Posterior cingulate gyrus (tissue), 11 donors: ENCODE measurements at places on chromosomes 7 and 10.

DNA sequence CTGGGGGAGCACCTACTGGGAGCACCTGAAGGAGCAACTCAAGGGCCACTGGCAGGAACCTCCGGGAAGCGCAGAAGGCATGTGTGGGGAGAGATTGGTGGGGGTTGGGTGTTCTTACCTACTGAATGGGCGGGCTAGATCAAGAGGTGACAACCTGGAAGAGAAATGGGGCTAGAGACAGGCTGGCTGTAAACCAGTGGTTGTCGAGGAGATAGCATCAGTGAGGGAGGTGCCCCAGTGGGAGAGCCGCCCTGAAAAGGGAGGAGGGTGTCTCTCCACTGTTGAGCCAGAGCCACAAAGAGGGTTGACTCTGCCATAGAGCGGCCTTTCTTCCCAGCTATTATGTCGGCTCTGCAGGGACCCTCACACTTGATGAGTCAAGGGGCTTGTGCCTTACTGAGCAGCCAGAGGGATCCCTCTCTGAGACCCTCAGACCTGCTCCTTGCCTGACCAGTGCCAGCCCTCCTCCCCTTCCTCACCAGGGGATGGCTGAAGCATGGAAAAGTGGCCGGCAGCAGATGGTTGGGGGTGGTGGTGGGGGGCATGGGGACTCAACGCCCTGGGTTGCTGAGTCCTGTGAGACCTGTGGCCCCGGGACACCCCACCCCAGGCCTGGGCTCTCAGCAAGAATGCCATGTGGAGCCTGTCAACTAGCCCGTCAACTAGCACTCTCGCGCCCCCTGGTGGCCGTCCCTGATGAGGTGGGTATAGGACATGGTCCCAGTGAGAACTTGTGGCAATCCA is 36.4 kb upstream of the PURB start:
- peak; percentile 92 for DNase-seq

DNA sequence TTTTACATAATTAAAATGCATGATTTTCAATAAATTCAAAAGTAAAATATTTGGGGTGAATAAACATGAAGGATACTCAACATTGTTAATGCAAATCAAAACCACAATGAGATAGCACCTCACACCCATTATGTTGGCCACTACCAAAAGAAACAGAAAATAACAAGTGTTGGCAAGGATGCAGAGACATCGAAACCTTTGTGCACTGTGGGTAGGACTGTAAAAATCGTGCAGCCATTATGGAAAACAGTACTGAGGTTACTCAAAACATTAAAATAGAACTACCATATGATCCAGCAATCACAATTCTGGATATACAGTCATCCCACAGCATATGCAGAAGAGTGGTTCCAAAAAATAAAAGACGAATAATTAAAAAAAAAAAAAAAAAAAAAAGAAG is 13.1 kb downstream of the EZH2 start:
- DNase-seq: no peak

- no peak for DNase-seq
These were observed 241.6 kb upstream of the TCF7L2 start for GRCh38 chr10:112708461-112708860.

DNA sequence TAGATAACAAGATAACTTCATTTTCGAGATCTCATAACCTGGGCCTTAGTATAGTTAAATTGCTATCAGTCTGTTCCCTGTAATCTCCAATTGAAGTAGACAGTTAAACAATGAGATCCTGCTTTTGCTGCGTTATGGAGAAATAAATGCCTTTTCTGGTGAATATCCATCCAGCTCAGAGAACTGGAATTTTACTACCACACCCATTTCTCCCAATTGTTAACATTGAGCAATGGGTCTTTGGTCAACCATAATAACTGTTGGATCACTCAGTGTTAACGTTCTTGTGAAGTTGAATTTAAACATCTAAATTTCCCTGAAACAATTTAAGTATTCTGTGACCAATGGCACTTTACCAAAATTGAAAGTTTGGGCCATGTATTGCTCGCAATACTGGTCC is 3.0 kb downstream of the CALU start:
- DNase-seq: no peak

GRCh38 chr7:21104124-21104500 is 317.4 kb upstream of the SP8 start:
- no peak for DNase-seq

- no peak for DNase-seq
These were observed 11.6 kb downstream of the GRID1 start for GRCh38 chr10:86354761-86355540.

- peak; percentile 70 for DNase-seq
These were observed 14.7 kb downstream of the FAM241B start for GRCh38 chr10:69644658-69645295.

GRCh38 chr10:5930272-5930671 is 40.2 kb downstream of the FBH1 start:
- DNase-seq: no peak

GRCh38 chr10:100978901-100979195 is 8.4 kb downstream of the MRPL43 start:
- DNase-seq: no peak

GRCh38 chr10:13201132-13201531 is 33.0 kb downstream of the UCMA start:
- no peak for DNase-seq

DNA sequence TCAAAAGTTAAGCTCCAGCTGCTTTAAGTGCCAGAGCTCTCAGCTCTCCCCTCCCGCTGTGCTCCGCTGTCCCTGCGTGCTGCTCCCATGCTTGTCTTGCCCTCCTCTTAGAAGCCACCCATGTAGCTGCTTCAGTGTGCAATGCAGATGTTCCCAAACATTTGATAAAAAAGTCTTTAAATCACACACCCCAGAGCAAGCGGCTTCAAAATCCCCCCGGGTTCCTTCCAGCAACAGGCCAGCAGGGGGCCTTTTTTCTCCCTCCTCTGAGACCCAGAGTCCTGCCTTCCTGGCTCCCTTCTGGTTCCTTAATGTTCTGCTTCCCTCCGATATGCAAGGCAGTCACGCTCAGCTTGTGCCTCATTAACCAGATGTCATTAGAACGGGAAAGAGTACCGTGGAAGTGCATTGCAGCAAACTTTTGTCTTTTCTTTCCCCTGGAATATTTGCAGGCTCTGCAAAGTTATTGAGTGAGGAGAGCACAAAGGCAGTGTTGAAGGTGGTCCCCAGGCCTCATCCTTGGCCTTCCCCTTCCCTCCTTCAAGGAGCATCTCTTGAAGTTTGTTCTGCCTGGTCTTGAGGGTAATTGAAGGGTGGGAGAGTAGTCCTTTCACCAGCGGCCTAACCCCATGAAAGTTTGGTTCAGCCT is 25.5 kb downstream of the LDB3 start:
- peak; percentile 54 for DNase-seq

DNA sequence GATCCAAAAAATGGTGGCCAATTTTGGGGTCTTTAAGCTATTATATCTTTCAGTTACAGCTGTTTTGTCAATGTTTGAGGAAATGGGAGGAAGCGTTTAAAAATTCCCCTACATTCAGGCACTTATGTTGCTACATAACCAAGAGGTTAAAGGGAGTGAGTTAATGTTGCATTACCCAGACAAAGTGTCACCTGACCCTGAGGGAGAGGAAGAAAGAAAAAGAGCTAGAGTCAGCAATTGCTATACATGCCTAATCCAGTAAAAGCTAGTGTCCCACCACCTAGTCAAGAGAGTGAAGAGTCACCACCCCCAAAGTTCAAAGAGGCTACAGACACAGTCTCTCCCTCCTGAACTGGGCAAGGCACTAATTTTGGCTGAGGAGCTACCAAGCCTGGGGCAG is 69.5 kb upstream of the ZNF92 start:
- DNase-seq: no peak

GRCh38 chr10:77819210-77820112 is 107.1 kb downstream of the DLG5 start:
- no peak for DNase-seq

DNA sequence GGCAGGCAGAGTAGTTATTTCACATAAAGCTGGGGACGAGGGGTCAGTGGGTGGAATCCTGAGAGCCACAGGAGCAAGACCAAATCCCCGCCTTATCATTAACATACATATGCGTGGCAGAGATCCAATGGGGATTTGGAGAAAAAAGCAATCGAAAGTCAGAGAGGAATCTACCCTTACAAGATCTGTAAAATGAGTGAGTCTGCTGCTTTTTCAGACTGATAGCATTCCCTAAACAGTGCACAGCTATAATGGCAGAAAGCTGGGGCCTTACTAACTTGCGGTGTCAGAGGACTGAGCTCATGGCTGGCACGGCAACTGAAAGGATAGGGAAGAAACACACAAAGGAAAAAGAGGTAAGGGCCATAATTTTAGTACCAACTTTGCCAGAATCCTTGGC is 25.0 kb downstream of the GPR22 start:
- DNase-seq: no peak

GRCh38 chr10:75226656-75227055 is 9.1 kb downstream of the COMTD1 start:
- DNase-seq: no peak

DNA sequence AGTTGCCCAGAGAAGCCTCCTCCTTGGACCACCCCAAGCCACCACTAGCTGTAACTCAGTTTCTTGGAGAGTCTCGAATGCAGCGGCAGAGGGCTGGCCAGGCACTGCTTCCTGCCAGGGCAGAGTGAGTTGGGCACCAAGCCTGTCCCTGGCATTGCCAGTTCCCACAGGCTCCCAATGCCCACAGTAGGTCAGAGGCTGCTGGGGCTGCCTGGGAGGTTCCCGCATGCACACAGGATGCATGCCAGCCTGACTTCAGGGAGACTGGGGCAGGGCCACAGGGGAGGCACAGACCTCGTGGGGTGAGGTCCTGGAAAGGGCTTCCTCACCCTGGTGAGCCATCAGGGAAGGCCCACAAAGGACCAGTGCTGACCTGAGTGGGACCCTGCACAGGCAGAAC is 152.8 kb downstream of the ZNF248 start:
- no peak for DNase-seq

DNA sequence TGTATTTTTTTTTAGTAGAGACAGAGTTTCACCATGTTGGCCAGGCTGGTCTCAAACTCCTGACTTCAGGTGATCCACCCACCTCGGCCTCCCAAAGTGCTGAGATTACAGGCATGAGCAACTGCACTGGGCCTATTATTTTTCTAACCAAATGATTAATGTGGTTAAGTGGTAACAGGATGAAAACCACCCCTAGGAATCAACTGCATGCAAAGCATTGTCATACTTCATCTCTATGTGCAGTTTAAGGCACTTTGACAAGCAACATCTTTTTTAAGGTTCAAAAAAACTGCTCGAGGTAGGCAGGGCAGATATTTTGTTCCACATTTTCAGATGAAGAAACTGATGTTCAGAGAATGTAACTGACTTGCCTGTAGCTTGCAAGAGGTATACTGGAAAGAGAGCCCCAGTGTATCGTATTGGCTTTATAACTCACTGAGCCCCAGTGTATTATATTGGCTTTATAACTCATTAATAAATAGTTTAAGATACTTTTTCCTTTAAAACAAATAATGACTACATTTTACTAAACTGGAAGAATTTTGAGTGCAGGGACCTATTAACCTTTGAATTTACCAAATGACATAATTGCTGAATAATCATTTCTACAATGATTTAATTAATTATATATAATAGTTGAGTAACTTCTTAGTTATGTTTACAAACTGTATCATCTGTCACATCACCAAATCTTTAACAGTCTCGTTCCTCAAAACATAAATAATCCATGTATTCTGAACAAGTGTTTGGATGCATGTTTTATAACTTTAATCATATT is 38.1 kb downstream of the RTKN2 start:
- no peak for DNase-seq

- peak; percentile 15 for DNase-seq
These were observed 43.6 kb upstream of the DPYSL4 start for GRCh38 chr10:132143162-132143561.

GRCh38 chr10:13743101-13743693 is 156.4 kb downstream of the PRPF18 start:
- DNase-seq: no peak

- no peak for DNase-seq
These were observed 52.7 kb downstream of the RBM17 start for GRCh38 chr10:6141296-6142151.

GRCh38 chr10:6161921-6162320 is 40.8 kb upstream of the PFKFB3 start:
- DNase-seq: no peak

DNA sequence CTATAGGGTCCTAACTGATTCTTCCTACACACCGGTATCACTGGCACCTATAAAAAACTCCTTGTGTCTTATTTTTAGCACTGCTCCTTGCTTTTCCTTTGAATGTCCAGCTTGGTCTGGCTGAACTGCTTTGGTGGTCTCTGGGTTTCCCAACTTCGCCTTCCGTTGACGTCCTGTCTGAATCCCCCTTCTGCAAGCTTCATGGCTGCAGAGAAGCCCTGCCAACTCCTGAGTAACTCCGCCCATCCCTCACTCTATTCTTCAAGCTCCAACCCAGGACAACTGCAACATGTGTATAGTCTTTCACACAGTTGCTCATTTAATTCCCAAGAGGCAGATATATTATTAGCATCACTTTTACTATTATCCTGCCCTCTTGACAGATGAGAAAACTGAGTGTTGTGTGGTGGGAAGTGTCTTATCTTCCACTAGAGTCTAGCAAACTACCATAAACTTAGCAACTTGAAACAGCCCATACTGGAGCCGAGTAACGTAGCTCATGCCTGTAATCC is 40.9 kb downstream of the MTURN start:
- DNase-seq: no peak

DNA sequence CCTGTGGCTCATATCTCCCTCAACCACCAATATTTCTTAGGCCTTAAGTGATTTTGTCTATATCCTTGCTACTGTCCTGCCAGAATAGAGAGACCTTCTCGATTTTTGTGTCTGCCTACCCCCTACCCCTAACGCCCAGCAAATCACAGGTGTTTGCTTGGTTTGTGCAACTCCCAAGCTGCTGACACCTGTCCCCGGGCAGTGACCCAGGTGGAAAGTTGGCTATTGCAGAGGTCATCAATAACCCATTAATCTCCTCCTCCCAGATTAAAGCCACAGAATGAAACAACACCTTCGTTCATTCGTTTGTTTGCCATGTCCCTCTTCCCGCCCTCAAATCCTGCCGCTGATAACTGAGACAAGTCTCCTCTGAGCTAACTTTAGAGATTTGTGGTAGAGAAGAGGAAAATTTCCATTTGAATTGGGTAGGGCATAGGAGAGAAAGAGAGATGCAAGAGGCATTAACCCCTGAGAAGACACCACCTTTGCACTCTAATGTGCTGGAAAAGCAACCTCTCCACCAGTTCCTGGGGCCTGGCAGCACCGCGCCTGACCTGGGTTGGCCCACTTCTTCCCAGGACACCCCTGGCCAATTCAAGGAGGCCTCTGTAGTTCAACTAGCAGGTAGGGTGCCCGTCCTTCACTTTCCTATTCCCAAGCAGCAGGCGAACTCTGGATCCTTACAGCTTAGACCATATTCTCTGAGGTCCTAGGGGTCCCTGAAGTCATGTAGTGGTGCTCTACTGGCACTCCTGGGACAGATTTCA is 3.0 kb downstream of the NEUROG3 start:
- no peak for DNase-seq

GRCh38 chr7:117841611-117842010 is 31.6 kb downstream of the CTTNBP2 start:
- no peak for DNase-seq
